Right atrium auricular region (tissue), 2 donors: ENCODE measurements at places on chromosomes 4 and X.

DNA sequence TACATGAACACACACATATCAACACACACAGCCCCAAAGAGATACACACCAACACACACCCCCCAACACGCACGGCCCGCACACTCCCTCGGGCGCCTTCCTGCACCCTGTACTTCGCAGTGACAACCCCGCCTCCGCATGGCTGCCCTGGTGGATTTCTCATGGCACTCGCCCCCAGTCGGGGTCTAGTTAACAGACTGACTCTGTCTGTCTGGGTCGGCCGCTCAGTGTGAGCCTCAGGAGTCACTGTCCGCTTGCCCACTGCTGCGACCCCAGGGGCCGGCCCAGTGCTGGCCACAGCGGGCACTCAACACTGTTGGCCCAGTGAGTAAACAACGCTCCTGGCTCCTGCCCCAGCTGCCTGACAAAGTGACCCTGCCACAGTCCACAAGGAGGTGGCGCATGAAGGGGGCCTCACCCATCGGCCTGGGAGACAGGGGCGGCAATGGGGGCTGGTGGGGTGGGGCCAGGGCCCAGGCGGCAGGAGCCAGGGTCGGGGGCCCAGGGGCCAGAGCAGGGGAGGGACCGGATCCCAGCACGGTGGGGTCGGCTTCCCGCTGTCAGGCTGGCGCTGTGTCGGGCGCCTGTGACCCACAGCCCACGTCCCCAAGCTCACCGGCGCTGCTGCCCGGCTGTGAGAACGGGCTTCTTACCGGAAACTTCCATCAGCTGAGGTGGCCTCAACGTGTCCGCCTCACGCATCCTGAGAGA lies 40.2 kb upstream of the MAN2B2 start:
- no peak for DNase-seq

DNA sequence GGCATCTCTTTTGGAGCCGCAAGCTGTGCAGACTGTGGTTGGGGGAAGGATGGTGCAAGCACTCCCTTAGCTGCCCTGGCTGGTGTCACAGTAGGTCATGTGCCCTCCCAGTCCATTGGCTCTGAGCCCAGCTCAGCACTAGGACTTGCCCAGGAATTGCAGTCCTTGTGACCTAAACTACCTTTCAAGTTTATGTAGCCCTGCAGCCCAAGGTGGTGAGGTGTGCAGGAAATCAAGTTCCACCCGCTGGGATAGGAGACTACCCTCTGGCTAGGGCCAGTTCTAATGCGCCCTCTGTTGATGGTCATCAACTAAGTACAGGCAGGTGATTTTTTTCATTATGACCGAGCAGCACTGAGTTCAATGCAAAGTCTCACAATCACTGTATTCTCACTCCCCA lies 335.2 kb downstream of the UBE2NL start:
- no peak for DNase-seq

DNA sequence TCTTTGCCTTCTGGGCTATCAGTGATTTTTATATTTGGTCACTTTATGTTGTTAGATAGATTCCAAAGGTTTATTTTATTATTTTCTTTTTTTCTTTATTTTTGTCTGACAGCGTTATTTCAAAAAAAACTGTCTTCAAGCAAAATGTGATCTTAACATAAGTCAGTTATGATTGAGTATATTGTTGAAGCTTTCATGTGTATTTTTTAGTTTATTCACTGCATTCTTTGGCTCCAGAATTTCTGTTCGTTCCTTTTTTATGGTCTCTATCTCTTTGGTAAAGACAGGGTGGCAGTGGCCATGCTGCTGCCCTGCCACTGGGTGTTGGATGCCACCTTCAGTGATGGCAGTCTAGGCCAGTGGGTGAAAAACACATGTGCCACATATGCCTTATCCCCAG lies at the start of gene MAGEC3:
Gene MAGEC3, plus strand, starts transcription at position 301 of the 400 bp plus-strand sequence. Its CDS starts 0 bp downstream, at position 301.
- DNase-seq = no peak

DNA sequence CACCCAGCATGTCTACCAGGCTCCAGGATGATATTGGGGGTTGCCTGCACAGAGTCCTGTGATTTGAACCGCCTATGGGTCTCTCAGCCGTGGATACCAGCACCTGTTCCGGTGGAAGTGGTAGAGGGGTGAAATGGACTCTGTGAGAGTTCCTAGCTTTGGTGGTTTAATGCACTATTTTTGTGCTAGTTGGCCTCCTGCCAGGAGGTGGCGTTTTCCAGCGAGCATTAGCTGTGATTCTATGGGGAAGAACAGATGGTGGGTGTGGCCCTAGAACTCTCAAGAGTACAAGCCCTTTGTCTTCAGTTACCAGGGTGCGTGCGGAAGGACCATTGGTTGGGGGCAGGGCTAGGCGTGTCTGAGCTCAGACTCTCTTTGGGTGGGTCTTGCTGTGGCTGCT lies 316.9 kb upstream of the AMOT start:
- DNase-seq = no peak

- DNase-seq = no peak
These were observed 25.2 kb downstream of the PPP2R3B start for GRCh38 chrX:361231-362145.

GRCh38 chr4:14831416-14831815 lies 170.9 kb upstream of the CPEB2 start:
- DNase-seq = no peak

- DNase-seq = no peak
These were observed 246.6 kb upstream of the AADAT start for GRCh38 chr4:170336238-170336775.

GRCh38 chr4:101035487-101035886 lies 311.8 kb downstream of the PPP3CA start:
- no peak for DNase-seq

- no peak for DNase-seq
These were observed 47.3 kb downstream of the SLAIN2 start for GRCh38 chr4:48388525-48389154.

GRCh38 chr4:142021181-142021580 lies 384.8 kb downstream of the IL15 start:
- DNase-seq = no peak

- no peak for DNase-seq
These were observed 46.1 kb upstream of the CTSO start for GRCh38 chr4:155999725-156000124.

DNA sequence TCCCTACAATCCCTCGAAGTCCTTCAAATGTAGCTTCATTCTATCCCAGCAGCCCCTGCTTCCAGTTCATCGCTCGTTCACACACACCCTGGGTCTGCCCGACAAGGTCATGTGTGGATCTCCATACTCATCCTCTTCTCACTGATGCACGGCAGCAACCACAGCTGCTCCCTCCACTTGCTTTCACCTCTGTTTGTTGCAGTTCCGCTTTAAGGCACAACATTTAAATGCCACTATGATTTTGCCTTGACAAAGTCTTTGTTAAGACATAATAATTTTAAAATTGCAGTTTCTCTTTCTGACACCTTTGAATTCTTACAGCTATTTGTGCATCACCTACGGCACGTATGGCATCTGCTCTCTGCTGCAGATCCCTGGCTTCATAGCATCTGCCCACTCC lies 1.8 kb downstream of the ODAPH start:
- no peak for DNase-seq

- no peak for DNase-seq
These were observed 610.4 kb downstream of the BCOR start for GRCh38 chrX:39487166-39487968.

DNA sequence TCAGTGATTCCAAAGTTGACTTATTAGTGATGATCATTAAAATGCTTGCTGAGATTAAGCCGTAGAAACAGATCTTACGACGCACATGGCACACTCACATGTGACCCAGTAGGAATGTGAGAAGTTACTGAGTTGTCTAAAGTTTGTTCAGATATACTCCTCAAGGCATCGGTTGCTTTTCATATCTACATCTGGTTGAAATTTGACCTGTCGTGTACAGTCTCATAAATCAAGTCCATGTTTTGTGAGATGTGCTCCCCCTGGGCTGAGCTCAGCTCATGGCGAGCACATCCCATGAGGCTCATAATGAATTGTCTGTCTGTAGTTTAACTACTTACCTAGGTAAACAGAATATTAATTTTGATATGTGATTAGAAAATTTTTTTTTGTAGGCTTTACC lies 67.0 kb downstream of the TNIP2 start:
- DNase-seq = no peak
